ENCODE measurements at places on chromosomes 7 and 10. TPM values are rescaled to one million over a fixed set of nuclear protein-coding genes. Genes with fewer than 3 reads are reported as not detected.

The AGR2 gene
- 2.2 TPM for total RNA-seq

The CDNF gene
- total RNA-seq, result 0.47 TPM

The POLL gene
- 25.9 TPM for total RNA-seq

The ADIRF gene
- total RNA-seq, result 23.8 TPM

The AKR1C8 gene
- total RNA-seq, result not detected

The STRIP2 gene
- 15.5 TPM for total RNA-seq

The TRIM73 gene
- total RNA-seq, result 0.08 TPM

The ANKRD1 gene
- total RNA-seq, result not detected

The PPP3CB gene
- 16.0 TPM for total RNA-seq

The LIPJ gene
- not detected for total RNA-seq

The CFAP43 gene
- 0.23 TPM for total RNA-seq

The ATP5F1C gene
- 349 TPM for total RNA-seq

The FAM131B gene
- 0.08 TPM for total RNA-seq

The AKR1D1 gene
- total RNA-seq, result not detected

The C10orf105 gene
- total RNA-seq, result not detected

The SPDYE2 gene
- not detected for total RNA-seq

The CPED1 gene
- total RNA-seq, result 0.23 TPM

The ASZ1 gene
- total RNA-seq, result not detected

The DGKI gene
- total RNA-seq, result not detected

The TUBB8 gene
- not detected for total RNA-seq

The MYL10 gene
- not detected for total RNA-seq

The HKDC1 gene
- 0.08 TPM for total RNA-seq

The GIMAP8 gene
- 0.19 TPM for total RNA-seq

The MBL2 gene
- total RNA-seq, result not detected

The HABP2 gene
- total RNA-seq, result not detected

The SLC18A2 gene
- total RNA-seq, result not detected

The R3HCC1L gene
- 8.1 TPM for total RNA-seq

The CDK6 gene
- total RNA-seq, result 96.3 TPM

The WDR86 gene
- 0.08 TPM for total RNA-seq

The KCP gene
- total RNA-seq, result 0.47 TPM

The NRCAM gene
- 2.0 TPM for total RNA-seq

The PLCE1 gene
- total RNA-seq, result under 0.01 TPM

The CPN1 gene
- not detected for total RNA-seq

The VAX1 gene
- not detected for total RNA-seq

The TUBAL3 gene
- 1.5 TPM for total RNA-seq
